ENCODE measurements at places on chromosomes 11 and 22.

- no peak for DNase-seq
Measured at GRCh38 chr11:29173660-29174062, 843.2 kb downstream of the KCNA4 start.

DNA sequence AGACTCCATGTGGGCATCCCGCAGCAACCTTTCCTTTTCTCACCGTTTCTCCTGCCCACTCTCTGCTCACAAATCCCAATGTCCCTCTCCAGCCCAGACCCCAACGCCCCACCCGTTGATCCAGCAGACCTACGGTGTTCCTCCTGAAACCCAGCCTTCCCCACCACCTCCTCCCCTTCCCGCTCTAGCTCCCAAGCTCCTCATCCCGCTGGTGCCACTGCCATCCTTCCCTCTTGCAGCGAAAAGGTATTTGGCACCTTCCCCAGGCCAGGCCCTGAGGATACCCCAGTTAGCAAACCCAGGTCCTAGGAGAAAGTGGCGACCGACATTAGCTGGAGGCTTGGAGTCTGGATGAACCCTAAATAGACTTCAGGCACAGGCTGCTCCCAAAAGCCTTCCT, 84.0 kb upstream of the RTL6 start:
- no peak for DNase-seq

DNA sequence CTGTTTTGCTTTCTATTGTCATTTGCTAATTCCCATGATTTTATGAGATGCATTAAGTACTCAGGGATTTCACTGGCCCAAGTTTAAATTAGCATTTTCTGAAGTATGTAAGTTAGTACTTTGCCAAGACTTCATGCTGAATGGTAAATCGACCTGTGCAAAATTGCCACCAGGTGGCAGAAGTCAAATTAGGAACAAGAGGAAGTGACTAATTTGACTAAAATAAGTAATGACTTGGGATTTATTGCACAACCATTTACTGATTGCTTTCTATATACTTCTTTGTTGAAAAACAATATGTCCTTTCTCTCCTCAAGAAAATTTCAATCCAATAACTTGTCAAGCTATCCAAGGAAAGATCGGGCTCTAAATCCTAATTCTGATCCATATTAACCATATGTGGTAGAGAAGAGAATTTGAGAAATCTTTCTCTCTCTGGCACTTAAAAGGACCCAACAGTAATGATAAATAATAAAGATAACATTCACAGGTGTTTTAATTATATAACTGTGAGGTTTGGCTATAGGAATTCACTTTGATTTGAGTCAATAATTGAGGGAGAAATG, 253.7 kb upstream of the CHORDC1 start:
- no peak for DNase-seq

DNA sequence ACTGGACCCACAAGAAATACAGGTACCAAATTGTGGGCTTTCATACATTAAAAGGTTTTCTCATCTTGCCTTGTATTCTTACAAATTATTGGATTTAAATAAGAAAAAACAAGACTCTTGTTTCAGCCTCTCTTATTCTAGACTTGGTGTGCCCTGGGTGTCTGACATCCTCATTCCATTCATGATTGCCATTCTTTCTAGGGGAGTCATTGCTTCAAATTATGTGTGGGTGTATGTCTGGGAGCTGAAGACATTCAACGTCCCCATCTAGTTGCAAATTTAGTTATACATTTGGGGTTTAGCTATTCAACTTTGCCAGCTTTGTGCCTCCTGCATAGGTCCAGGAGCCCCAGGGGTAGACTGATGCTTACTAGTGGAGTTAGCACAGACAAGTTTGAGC, 18.1 kb downstream of the MAML2 start:
- DNase-seq = no peak

DNA sequence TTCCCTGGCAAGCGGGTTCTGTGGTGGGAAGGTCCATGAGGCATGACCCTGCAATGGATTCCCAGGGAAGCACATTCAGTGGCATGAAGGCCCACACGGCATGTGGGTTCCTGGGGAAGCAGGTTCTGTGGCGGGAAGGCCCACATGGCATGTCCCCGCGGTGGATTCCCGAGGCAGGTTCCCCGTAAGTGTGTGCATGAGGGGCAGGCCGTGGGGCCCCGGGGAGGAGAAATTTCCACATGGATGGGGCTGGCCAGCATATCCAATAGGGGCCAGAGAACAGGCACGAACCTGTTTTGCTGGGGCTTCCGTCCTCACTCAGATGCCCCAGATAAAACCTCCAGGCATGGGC, 83.7 kb downstream of the PHF21B start:
- no peak for DNase-seq

- no peak for DNase-seq
Measured at GRCh38 chr22:33579448-33580093, 340.7 kb downstream of the LARGE1 start.

- no peak for DNase-seq
Measured at GRCh38 chr11:34105957-34106504, 602 bp downstream of the NAT10 start.

GRCh38 chr11:22742157-22742613, 75.8 kb downstream of the GAS2 start:
- DNase-seq = no peak

DNA sequence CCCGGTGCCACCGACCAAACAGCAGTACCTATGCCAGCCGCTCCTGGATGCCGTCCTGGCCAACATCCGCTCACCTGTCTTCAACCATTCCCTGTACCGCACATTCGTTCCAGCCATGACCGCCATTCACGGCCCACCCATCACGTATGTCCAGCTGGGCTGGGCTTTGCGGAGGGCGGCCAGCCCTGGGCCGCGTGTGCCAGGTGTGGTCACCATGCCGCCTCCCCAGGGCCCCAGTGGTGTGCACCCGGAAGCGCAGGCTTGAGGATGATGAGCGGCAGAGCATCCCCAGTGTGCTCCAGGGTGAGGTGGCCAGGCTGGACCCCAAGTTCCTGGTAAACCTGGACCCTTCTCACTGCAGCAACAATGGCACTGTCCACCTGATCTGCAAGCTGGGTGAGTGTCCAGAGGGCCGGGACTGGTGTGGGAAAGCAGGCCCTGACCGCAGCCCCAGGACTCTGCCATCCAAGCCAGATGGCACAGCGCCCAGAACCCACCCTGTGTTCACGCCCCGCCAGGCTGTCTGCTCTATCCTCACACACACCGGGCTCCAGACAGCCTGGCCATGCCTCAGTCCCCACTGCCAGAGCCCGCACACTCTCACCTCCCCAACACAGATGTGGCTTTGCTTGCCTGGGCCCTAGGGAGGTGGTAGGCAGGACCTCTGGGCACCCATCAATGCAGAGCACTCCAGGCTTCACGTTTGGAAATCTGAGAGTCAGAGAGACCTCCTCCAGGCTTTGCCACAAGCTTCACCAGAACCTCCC, 77.6 kb downstream of the MED15 start:
- peak; percentile 79 for DNase-seq

DNA sequence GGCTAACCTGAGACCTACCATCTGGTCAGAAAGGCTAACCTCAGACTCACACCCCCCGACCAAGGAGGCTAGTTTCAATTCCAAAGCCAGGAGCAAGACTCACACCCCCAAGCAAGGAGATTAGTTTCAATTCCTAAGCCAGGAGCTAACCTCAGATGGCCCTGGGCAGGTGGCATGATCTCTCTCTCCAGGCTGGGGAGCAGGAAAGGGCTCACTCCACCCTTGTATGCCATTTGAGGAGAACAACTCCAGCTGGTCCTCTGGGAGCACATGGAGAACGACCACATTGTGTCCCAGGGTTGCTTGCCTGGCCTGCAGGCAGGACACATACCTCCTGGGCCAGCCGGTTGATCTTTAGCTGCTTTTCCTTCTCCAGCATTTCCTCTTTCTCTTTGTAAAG, 32.6 kb downstream of the USH1C start:
- DNase-seq = no peak

GRCh38 chr22:37818409-37819104, 4.6 kb upstream of the GALR3 start:
- DNase-seq = peak; percentile 92

DNA sequence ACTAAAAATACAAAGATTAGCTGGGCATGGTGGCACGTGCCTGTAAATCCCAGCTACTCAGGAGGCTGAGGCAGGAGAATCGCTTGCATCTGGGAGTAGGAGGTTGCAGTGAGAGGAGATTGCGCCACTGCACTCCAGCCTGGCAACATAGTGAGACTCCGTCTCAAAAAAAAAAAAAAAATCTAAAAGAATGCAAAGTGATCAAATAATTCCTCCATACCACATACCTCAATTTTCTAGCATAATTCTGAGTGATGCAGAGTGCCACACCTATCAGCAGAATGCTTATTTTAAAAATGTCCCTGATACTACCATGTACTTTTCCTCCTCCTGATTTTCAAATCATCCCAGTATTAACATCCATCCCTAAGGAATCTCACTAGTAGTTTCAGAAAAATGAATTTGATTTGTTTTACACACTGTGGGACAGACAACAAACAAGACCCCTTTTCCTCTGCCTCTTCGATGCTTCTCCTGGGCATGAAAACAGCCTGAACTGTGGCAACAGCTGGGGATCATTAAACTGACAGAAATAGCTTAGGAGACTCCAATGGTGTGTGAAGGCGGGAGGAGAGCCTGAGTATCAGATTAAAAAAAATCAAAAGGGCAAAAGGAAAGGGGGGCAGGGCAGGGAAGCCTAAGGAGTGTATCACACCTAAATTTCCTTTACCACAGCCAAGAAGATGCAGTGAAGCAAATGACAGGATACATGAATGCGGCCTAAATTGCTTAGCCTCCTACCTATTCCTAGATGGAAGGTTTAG, 114.7 kb downstream of the SGSM3 start:
- no peak for DNase-seq

- DNase-seq = no peak
Measured at GRCh38 chr11:110886288-110886970, 174.2 kb upstream of the ARHGAP20 start.

- no peak for DNase-seq
Measured at GRCh38 chr22:43154887-43155536, 3.7 kb downstream of the TSPO start.

GRCh38 chr11:13784855-13785254, 116.4 kb downstream of the FAR1 start:
- no peak for DNase-seq

GRCh38 chr11:83681906-83682610, 395.9 kb upstream of the CCDC90B start:
- no peak for DNase-seq

DNA sequence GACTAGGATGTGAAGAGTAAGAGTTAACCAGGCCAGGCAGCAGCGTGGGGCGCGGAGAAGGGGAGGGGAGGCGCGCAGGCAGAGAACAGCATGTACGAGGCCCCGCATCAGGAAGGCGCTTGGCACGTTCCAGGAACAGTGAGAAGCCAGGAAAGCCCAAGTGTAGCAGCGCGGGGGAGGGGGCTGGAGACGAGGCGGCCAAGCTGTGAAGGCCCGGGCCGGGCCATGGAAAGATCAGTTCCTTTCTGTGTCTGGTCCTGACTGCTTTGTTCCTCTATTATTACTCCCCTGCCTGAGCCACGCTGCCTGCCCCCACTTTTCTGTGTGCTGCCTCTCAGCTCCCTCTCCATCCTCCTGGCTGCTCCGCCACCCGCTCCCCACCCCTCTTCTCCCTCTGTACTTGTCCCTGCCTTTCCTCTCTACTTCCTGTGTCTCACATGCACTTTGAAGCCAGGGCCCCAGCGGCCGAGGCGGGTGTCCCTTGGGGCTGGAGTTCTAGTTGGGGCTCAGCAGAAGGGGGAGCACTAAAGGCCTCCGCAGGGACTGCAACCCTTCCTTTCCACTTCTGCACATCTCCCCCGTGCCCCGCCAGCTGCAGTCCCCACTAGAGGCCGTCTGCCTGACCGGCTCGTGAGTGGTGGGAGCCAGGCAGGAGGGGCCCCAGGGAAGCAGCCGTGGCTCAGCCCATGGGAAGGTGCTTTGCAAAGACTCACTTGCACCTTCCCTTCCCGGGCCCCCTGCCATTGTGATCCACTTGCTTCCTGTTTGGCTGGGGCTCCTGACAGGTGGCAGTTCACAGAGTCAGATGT, 63.7 kb downstream of the PRDM11 start:
- DNase-seq = peak; percentile 97

DNA sequence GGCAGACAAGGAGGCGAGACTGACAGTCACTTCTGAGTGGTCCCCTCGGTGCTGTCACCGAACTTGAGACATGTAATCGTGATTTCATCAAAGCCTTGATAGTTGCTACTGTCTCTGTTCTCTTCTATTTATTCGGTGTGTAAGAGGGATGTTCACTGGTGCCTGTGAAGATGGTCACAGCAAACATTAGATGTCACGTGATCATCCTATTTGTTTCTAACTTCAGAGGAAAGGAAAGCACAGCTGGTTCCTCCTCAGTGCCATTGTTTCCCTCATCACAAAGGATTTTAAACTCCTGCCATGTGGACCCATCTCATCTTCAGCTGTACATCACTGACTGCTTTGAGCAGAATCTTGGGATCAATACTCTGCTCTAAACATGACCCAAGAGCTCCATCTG, 73.1 kb upstream of the CLMP start:
- no peak for DNase-seq

- no peak for DNase-seq
Measured at GRCh38 chr11:117223741-117224689, 7.9 kb downstream of the PCSK7 start.

- DNase-seq = no peak
Measured at GRCh38 chr22:40628354-40629042, 8.0 kb downstream of the MRTFA start.

GRCh38 chr11:124276081-124276480, 19.9 kb downstream of the OR8G5 start:
- DNase-seq = no peak

GRCh38 chr11:38460896-38461295, 1862.9 kb upstream of the RAG2 start:
- no peak for DNase-seq

GRCh38 chr11:9367551-9367950, 16.9 kb upstream of the IPO7 start:
- DNase-seq = no peak
